GOT3 (cell line): ENCODE measurements at places on chromosomes 12 and 14.

GRCh38 chr14:67240168-67240932, 885 bp upstream of the PALS1 start:
- no peak for DNase-seq

DNA sequence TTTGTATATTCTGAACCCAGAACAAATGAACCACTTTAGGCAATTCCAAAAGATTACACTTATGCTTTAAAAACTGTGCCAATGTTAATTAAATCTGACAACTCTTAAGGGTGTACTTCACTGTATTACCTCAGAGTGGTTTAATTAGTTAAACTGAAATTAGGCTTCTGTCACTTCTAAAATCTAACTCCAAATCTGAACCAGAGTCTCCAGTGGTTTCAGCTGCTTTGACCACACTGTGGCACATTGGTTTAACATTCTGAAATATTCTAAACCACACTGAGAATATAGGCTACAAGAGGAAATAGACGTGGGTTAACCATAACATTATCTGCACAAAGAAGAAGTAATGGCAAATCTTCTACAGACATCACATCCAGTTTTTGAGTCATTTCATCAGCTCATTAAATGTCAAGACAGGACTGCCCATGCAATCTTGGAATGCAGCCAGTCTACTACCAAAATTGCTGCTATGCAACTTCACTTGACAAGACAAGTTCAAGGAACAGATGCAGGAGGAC, 94.8 kb downstream of the LRP6 start:
- DNase-seq: no peak

GRCh38 chr14:24149302-24149969, 2.1 kb downstream of the RNF31 start:
- no peak for DNase-seq

DNA sequence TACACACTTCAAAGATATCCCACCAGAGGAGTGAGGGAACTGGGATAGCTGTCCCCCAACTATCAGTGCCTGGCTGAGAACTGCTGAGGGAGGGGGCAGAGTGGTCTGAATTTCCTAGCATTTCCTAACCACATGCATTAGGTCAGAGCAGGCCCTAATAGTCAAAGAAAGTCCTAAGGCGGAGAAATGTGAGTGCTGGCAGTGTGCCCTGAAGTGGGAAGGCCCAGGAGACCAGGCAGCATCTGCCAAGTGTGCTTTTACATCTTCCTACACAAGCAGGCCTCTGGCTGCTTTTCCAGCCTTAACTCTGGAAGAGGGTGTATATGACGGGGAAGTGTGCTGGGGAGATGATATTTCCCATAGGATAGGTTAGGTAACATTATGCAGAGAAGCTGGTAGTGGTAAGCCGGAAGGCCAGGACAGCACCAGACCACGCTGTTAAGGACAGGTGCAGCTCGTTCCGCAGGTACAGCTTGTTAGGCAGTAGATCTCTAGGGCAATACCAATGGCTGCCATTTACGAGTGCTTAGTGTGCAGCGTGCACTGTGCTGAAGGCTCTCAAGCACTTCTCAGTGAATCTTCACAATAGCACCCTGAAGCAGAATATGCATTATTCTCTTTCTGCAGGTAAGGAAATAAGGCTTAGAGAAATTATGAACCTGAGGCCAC, 9.1 kb upstream of the CCDC198 start:
- DNase-seq: no peak

GRCh38 chr12:21276826-21277225, 57.9 kb downstream of the SLCO1A2 start:
- no peak for DNase-seq

- no peak for DNase-seq
Observed at GRCh38 chr12:96864335-96864734, 42.7 kb upstream of the NEDD1 start.

DNA sequence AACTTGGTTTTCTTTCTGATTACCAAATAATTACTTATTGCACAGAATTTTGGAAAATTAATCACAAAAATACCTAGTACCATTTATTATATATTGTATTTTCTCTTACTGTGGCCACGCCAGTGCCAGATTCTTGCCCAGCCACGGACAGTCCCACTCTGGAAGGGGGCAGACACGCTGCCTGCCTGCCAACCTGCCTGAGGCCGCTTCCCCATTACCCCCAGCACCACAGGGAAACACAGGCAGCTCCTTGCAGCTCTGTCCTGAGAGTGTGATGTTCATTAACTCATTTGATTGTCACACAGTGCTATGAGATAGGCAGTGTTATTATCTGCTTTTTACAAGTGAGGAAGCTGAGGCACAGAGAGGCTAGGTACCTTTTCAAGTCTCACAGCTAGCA, 46.8 kb downstream of the CACNA1C start:
- no peak for DNase-seq

GRCh38 chr14:33451211-33451610, 499.7 kb downstream of the EGLN3 start:
- no peak for DNase-seq

DNA sequence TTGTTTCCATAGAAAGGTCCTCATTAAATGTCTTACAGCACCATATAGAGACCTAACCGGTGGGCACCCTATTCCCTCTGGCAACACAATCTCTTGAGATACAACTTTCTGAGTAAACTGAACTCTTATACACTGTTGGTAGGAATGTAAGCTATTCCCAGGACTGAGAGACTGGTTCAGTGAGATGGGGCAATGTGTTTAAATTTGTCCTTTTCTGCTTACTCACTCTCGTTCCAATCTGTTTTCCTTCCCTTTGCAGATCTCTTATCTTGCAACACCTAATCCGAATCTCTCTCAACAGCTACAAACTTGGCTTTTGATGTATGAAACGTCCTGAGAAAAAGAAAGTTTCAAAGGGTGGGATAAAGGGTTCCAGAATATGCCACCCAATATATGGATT, 26.1 kb upstream of the ETV6 start:
- DNase-seq: no peak

- no peak for DNase-seq
Observed at GRCh38 chr14:100888789-100889315, 14.7 kb downstream of the RTL1 start.

GRCh38 chr12:89949457-89950195, 241.0 kb upstream of the ATP2B1 start:
- DNase-seq: no peak

GRCh38 chr14:42927313-42927712, 1320.6 kb downstream of the LRFN5 start:
- no peak for DNase-seq

DNA sequence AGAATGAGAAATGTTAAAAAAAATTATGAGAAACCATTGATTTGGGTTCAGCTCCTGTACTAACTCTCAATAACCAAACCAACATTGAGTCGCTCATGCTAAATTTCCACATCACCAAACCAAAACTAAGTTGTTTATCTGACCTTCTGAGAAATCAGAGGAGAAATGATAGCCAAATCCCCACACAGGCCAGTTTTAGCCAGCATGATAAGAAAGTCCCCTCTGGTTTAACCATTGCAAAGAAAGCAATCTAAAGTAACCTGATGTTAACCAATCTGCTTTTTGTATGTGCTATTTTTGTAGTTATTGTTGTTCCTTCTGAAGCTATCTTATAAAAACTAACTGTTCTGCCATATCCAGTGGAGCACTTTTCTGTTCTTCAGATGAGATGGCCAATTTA, 599.7 kb downstream of the SLC16A7 start:
- DNase-seq: no peak

DNA sequence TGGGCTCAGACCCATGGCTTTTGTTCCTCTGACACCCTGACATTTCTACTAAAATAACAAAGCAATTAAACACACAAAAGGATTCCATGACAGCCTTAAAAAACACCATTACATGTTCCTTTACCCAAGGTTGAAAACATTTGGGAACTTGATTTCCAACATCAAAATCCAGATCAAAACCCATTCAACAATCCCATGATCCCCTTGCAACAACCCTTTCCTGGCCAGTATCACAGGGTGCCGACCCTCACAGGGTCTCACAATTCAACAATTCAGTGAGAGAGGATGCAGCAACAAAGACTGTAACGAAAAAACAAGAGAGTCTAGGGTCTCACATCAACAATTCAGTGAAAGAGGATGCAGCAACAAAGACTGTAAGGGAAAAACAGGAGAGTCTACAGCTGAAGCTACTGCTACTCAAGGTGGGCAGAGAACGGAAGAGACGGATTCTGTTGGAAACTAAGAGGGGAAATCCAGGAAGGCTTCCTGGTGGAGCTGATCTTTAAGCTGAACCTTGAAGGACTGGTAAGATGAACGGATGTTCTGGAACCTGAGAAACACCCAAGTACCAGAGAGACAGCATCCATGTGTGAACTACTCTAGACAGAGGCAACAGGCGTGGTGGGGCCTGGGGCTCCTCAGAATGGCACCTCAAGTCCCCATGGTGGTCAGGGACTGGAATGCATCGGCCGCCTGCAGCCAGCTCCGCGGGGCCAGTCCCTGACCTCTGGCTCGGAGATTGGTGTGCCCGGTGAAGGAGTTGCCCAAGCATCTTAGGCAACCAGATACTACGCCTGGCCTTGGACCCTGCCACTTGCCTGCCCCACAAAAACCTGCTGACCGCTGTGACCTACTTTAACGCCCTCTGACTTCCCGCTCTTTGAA, 22.7 kb upstream of the ZFP36L1 start:
- no peak for DNase-seq

DNA sequence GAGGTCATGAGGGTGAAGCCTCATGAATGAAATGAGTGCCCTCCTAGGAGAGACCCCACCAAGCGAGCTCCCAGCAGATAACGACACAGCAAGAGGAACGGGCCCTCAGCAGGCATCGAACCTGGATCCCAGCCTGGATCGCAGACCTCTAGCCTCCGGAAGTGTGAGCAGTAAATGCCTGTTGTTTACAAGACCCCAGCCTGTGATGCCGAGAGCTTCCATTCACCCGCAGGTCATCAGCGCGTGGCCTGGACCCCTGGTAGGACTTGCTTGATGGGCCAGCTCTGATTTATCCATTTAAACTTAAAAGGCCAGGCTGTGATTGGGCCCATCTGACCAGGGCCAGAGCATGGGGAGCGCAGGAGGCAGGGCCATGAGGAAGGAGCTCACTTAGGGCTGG, 7.0 kb downstream of the TMEM179 start:
- DNase-seq: no peak

DNA sequence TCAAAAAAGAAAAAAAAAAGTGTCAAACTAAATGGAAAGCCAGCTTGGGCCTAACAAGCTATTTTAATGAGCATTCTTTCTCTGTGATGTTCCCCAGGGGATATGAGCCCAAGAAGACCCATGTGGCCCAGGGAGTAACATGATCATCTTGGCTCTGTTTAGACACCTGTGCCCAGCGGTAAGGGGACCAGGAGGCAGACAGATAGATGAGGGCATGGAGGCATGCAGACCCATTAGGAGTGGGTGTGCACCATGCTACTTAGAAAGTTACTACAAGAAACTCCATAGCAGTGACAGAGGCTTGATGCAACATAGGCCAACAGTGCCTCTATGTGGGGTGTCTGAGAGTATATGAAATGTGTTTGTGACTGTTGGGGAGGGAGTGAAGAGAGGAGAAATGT, 3.1 kb upstream of the CREBL2 start:
- DNase-seq: no peak

GRCh38 chr14:52112336-52113018, 43.6 kb upstream of the NID2 start:
- no peak for DNase-seq

DNA sequence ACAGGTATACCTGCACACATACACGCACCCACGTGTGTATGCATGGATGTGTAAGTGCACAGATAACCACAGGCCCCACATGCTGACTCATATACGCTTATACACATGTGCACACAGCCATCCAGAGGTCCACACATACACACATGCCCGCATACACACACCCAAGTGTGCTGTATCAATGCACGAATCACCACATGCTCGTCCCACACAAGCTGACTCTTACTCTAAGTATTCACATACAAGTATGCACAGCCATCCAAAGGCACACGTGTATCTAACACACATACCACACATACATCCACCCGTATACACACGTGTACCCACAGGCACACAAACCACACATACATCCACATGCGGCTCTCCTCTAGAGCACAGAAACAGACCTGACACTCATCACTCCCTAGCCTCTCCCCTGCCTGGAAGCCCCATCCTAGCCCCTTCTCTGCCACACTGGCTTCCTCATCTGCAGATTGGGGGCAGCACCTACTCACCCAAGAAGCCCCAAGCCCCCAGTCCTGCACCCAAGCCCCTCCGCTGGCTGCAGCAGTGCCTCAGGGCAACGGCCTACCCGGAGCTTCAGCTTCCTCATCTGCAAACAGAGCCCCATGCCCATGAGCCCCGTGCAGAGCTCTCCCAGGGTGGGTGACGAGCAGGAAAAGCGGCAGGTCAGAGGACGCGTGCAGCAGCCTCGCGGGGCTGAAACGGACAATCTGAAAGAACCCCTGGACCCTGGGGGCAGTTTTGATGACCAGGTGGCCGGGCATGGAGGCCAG, 105.4 kb downstream of the NCOR2 start:
- no peak for DNase-seq

GRCh38 chr12:107319533-107320032, 226.2 kb upstream of the CRY1 start:
- no peak for DNase-seq

GRCh38 chr12:99281277-99281676, 366.3 kb upstream of the GARIN6 start:
- DNase-seq: no peak

GRCh38 chr12:85394065-85394464, 114.0 kb downstream of the ALX1 start:
- DNase-seq: no peak

DNA sequence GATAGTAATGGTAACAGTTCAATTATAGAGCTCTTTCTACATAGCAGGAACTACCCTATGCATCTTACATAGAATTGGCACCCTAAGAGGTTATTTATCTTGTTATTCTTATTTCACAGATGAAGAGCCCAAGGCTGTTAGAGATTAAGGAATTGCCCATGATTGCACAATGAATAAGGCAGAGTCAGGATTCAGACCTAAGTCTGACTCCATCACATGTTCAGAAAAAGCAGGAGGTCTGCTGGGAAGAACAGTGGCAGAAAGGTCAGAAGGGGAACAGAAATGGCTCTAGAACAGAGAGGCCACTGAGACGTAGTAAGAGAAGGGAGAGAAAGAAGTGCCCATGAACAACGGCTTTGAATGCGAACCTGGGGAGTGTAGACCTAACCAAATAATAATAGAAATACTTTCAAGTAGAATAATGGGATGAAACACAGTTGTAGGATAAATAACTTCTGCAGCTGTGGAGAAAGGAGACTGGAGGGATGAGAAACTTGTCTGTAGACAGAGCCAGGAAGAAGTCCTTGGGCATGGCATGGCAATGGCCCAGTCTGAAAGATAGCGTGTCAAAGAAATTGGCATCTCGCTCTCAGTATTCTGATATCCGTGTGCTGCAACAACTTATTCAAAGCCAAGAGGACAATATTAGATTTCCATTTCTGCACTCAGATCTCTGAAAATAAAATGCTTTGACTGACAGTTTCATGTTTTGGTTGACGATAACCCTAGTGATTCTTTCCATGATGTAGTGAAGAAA, 17.6 kb downstream of the MYBPC1 start:
- DNase-seq: no peak

GRCh38 chr14:72443256-72443655, 450.6 kb downstream of the DPF3 start:
- DNase-seq: no peak

- DNase-seq: no peak
Observed at GRCh38 chr14:104203071-104203425, 64.7 kb downstream of the KIF26A start.
